Peyer's patch (tissue), 4 donors: ENCODE measurements at places on chromosomes 3 and 15.

- DNase-seq, result no peak
Measured at GRCh38 chr3:127286571-127287140, 1.2 kb downstream of the PRR20G start.

- DNase-seq, result no peak
Measured at GRCh38 chr15:83115410-83115809, 8.0 kb downstream of the TM6SF1 start.

- DNase-seq, result peak; percentile 19
Measured at GRCh38 chr3:171829841-171830517, 13.2 kb upstream of the TMEM212 start.

DNA sequence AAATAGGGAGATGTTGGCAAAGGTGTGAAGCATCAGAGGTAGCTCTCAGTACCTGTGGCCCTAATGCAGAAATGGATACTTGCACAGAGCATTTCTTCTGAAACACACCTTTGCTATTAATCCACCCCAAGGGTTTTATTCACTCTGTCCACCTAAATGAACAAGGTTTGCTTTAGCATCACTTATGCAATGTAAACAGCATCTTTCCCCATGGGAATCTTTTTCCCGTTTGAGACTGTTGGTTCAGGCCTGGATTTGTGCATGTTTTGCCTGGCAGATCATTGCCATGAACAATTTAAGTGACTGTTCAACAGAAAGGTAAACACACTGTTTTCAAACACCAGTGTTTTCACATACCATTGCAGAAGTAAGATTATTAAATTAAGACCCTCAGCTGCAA is 508.3 kb downstream of the SOX2 start:
- DNase-seq, result no peak

GRCh38 chr15:40953713-40954074 is 423 bp downstream of the CHAC1 start:
- no peak for DNase-seq

DNA sequence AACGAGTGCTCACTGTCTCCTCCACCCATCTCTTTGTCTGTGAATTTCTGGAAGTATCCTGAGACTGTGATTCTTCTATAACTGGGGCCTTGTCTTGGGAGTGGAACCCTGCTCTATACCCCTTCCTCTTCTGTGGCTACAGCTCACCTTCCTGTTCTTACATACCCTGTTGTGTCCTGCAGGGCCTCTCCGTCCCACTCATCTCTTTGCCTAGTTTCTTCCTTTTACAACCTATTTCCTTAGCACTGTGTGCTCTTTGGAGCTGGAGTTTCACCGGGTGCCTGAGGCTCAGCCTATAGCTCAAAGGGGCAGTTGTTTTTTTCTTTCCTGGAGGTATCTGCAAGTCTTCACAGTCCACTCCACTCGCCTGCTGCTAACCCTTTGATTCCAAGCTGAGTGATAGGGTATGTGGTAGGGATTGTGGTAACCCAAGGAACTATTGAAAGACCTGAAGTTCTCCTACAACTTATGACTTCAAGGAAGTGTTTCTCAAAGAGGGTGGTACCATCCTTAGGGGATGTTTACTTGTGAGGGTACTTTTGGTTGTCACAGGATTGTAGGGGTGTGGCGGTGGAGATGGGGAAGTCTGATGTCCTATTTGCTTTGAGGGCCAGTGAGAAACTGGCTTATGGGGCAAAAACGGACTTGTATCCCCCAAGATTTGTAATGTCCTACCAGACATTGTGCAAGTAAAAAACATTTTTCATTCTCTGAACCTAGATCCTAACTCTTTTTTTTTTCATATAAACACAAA is 66.6 kb upstream of the ARL8B start:
- no peak for DNase-seq
